IMR-90 (cell line): ENCODE measurements at places on chromosomes 11 and 22. TPM values are rescaled to one million over a fixed set of nuclear protein-coding genes. Genes with fewer than 3 reads are reported as not detected.
A peak's percentile ranks its signal among the peaks of the same experiment; 100 is the strongest.

- DNase-seq = no peak
Measured at GRCh38 chr22:46810856-46811786, 48.7 kb downstream of the TBC1D22A start.

GRCh38 chr11:79042824-79043223 lies 398.0 kb downstream of the TENM4 start:
- no peak for DNase-seq

GRCh38 chr11:43547430-43547831 lies 133.1 kb upstream of the HSD17B12 start:
- no peak for DNase-seq

KDM4E gene
- not detected in 2 replicates for total RNA-seq

TOM1 gene
- total RNA-seq = 38.0 and 39.4 TPM in 2 replicates

GRCh38 chr11:68016904-68017817 lies 7.0 kb downstream of the ALDH3B1 start:
- no peak for DNase-seq

TMEM123 gene
- total RNA-seq = 127 and 138 TPM in 2 replicates

DNA sequence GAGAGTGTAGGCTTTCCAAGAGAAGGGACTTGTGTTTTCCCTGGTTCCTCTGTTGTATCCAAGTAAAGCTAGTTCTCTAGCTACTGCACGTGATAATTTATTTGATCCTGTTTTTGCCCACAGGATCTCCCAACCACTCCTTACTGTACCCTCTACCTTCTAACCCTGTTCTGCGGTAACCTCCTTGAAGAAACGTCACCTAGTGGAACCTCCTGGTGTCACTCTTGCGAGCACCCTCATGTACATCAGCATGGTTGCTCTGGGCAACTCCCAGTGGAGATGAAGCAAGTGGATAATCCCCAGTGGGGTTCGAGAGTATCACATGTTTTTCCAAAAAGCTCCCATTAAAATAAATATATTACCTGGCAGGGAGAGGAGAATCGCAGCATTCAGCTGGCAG lies 108.9 kb upstream of the CLMP start:
- no peak for DNase-seq

RAG2 gene
- total RNA-seq = not detected in 2 replicates

DNA sequence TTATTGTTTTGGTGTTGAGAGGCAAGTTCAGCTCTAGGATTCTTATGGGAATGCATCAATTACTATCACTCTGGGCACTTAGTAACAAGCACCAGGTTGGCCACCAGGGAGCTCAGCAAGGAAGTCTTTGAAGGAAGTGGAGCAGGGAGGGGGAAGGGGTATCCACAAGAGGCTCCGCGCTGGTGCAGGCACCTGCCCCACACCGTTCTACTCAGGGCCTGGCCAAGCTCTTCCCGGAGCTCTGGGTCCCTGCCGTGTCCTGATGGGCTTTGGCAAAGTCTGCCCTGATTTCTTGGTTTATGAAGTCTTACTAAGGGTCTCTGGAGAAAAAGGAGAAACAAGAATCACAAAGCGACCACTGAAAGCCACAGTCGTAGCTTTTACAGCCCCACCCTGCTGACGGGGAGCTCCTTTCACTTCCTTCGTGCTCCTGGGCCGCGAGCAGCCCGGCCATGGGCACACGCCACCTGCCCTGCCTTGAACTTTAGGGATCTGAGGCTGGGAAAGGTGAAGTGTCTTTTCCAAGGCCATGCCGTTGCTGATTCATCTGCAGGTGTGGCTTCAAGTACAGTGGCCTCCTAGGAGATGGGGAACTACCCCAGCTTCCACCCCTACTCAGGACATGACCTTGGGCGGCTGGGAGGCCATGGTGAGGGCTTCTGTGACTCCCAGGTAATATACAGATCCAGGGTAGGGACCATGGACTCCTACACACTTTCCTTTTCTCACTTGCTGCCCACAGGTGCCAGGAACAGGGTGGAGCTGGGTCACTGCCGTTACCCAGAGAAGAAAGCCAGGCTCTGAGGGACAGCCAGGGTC lies 15.9 kb upstream of the LRRC32 start:
- DNase-seq = no peak

PDE3B gene
- total RNA-seq = 1.1 and 1.3 TPM in 2 replicates

GRCh38 chr11:104073950-104074705 lies 37.7 kb downstream of the DDI1 start:
- DNase-seq = peak; percentile 58

- peak; percentile 41 for DNase-seq
Measured at GRCh38 chr11:32385998-32386397, 49.3 kb downstream of the WT1 start.

DNA sequence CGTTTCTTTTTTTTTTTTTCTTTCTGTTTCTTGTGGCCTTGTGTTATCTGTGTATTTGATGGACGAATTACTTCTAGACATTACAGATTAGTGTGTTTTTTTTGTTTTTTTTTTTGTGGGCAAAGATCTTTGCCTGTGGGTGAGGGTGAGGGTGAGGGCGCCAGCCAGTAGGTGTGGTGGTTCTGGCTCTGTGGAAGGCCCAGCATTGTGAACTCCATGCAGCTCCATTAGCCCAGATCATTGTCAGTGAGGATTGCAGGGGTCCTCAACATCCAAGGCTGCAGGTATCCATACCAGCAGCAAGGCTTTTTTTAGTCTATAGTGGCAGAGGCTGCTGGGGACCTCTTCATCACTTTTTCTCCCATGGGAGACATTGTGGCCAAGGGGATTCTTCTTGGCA lies 13.7 kb downstream of the BIRC2 start:
- no peak for DNase-seq

DNA sequence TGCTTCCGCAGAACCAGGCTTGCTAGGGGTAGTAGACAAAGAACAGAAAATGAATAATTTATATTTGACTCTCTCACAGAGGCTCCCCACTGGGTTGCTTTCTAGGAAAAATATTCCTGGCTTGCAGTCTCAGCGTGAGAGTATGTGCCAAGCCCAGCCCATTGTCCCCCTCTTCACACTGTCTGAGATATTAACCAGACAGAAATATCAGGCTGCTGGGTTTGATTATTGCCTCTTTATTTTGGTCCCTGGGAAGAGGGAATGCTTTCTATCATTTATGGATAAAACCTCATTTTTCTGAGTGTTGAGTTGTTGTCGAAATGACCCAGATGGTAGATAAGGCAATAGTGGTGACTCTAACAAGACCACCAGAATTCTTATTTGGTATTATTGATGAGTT lies 367.9 kb downstream of the METTL15 start:
- no peak for DNase-seq

MS4A7 gene
- not detected in 2 replicates for total RNA-seq

DNA sequence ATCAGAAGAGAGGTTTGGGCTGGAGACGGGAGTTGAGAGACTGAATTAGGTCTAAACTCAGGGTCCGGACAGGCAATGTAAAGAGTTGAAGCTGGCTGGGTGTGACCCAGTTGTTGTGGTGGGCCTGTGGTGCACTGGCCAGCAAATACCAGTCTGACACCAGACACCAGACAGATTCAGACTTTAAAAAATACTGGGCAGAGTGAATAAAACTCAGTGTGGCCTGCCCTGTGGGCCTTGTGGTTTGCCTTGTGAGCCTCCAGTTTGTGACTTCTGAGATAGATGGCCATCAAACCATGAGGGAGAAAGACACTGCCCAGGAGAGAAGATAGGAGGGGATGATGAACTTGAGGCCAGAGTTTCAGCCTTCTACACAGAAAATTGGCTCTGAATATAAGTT lies 25.8 kb downstream of the RCN1 start:
- no peak for DNase-seq

CBLIF gene
- total RNA-seq = not detected in 2 replicates

GRCh38 chr11:32307913-32308312 lies 127.4 kb downstream of the WT1 start:
- DNase-seq = no peak

DNA sequence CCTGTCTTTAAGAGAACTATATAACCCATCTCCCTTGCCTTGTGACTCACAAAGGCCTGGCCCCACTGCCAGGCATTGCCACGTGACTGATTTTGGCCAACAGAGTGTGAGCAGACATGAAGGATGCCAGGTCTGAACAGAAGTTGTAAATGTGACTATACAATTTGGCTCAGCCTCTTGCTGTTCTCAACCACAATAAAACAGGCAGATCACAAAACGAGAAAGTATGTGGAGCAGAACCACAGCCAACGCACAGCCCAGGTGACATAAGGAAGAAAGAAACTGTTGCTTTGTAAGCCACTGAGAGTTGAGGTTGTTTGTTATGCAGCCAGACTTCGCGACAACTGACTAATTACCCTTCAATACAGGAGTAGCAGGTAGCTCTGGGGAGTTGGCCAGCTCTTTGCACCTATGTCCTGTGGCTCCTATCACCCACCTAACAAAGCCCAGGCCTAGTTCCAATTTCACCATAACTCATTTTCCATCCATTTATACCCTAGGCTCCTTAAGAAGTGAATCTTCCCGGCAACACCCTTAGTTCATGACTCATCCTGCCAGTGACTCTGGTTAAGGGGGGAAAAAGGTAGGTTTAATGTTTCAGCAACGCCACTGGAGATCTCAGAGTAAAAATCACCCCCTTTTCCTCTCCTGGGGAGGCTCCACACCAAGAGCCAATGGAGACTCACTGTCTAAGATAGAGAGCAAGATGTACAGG lies 53.7 kb downstream of the GALNT18 start:
- peak; percentile 30 for DNase-seq

GRCh38 chr22:33274214-33275072 lies 216.3 kb upstream of the SYN3 start:
- no peak for DNase-seq

DNA sequence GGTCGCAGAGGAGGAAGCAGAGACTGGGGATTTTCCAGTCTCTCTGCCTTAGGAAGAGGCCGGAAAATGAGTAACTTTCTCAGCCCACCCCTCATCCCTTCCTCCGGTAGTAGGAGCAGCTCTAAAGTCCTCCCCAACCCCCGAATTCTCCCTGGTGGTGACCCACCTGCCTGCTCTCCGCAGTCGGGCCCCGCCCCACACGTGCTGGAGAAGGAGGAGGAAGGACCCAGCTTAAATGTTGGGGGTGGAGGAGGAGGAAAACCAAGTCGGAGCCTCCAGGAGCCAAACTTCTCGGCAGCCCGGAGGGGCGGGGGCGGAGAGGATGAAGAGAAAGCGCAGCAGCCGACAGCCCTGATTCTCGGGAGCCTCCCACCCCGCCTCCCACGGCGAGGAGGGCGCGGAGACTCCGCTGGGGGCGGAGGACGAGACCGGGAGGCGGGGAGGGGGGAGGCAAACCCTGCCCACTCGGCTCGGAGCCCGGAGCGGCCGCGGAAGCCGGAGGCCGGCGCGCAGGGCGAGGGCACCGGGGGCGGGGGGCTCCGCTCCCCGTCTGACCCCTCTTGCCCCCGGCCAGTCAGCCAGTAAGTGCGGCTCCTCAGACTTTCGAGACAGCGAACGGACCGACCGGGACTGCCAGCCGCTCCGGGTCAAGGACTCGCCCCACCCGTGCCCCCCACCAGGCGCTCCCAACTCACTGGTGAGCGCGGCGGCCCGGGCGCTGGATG lies at the start of gene TPBGL:
Gene TPBGL (plus strand): TSS at position 464 of the 725 bp plus-strand sequence. CDS start 276 bp downstream, outside the sequence.
- no peak for DNase-seq

DNA sequence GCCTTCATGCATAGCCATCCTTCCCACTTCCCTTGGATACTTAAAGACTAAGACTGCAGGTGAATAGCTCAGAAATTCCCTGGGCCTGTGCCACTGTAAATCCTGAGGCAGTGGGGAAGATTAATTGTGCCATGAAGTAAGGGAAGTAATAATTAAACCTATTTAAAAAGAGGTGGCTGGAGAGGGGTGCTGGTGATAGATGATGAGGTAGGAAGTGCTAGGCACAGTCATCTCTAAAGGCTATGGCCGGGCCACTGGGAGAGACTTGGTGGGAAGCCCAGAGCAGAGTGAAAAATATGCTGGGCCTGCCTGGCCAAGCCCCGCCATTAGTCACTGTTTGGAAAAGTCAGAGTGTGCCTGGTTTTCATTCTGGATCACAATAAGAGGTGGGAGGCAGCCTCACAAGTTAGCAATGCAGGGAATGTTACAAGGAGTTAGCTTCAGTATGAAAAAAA lies 197.2 kb upstream of the PITPNB start:
- peak; percentile 90 for DNase-seq

EIF3D gene
- total RNA-seq = 512 and 746 TPM in 2 replicates
